ENCODE measurements at places on chromosomes 1 and 21.
A peak's percentile ranks its signal among the peaks of the same experiment; 100 is the strongest.

DNA sequence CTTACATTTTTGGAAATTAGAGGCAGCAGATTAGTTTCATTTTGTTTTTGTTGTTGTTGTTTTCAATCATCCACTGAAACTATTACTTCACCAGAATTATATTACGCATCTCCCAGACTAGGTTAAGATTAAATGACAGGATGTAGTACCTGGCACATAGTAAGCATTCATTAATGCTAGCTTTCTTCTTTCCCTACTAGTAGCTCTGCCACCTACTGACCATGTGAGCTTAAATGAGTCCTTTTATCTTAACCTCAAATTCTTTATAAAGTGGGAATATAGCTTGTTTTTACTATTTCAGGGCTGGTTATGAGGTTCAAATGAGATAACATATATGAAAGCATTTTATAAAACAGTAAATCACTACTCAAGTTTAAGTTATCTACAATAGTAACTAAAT lies 10.2 kb upstream of the ASPM start:
- DNase-seq, result no peak

DNA sequence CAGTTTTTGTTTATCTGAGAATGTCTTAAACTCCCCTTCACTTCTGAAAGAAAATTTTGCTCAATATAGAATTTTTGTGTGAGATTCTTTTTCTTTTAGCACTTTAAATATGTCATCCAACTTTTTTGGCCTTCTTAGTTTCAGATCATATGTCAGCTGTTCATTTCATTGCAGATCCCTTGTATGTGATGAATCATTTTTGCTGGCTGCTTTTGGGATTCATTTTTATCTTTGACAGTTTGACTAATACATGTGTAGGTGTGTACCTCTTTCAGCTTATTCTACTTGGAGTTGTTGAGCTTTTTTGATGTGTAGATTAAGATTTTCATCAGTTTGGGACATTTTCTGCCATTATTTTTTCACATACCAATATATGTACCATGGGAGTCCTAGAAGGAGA lies 156.8 kb downstream of the FASLG start:
- no peak for DNase-seq

GRCh38 chr1:93566227-93566626 lies 115.4 kb downstream of the BCAR3 start:
- DNase-seq, result no peak

DNA sequence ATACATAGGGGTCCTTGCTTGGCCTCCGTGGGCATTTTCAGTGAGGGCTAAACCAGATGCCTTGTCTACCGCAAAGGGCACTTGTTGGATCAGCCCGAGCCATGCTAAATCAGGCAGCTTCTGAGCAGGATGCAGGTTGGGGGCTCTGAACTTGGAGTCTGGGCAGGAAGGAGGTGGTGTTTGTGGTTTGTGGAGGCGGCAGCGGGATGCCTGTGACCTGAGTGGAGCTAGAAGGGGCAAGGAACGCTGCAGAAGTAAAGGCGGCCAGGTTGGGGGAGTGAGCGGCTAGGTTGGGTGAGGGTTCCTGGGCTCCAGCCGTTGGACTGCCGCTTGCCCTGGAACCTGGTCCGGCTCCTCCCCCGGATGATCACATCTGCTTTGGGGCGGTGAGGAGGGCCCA lies 183.9 kb downstream of the CAMTA1 start:
- DNase-seq, result peak; percentile 72

DNA sequence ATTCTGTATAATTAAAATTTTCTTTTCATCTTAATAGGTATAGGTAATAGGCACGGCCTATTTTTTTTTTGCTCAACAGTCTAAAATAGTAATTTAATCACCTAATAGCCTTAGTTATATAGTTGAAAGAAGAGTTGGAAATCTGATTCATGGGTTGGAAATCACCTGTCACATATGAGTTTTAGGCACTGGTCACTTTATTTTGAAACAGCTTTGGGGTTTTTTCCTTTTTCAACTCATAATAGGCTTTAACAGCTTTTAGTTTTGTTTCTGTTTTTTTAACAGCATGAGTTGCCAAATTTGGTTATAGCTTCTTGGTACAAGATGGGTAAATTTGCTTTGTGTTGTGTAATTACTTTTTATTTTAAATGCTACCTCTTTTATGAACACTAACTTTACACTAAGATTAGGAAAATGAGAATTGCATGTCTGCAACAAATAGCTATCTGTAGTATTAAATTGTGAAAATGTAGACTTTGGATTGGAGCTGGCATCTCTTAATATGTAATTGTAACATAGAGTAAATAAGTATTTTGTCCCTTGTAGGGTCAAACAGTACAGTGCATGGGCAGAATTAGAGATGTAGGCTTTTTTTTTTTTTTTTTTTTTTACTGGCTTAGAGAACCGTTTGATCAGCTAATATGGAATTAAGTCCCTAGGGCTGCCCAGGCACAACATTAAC lies 109.8 kb downstream of the OSBPL9 start:
- DNase-seq, result no peak

GRCh38 chr1:226781937-226782609 lies 43.0 kb upstream of the ITPKB start:
- peak; percentile 14 for DNase-seq

- no peak for DNase-seq
Observed at GRCh38 chr1:235766794-235767285, 99.9 kb downstream of the LYST start.

- DNase-seq, result no peak
Observed at GRCh38 chr21:25507522-25507921, 99.8 kb downstream of the MRPL39 start.

GRCh38 chr1:100476735-100477290 lies 61.1 kb upstream of the GPR88 start:
- no peak for DNase-seq

GRCh38 chr21:44356160-44356559 lies 2.7 kb downstream of the TRPM2 start:
- DNase-seq, result no peak

DNA sequence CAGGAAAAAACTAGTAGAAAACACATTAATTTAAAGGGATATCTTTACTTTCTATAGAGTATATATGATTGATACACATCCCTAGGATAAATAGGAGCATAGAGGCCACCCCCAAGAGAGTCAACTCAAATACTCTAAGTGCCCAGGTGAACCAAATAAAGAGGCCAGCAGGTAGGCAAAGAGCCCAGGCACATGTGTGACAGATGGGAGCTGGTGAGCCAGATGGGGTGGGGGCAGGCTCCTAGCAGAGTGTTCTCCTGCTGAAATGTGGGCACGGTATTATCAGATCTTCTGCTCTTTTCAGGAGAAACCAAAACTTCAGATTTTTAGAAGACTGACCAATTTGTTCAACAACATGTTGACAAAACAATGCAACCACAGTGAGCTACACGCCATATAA lies 333.4 kb upstream of the PKN2 start:
- no peak for DNase-seq

DNA sequence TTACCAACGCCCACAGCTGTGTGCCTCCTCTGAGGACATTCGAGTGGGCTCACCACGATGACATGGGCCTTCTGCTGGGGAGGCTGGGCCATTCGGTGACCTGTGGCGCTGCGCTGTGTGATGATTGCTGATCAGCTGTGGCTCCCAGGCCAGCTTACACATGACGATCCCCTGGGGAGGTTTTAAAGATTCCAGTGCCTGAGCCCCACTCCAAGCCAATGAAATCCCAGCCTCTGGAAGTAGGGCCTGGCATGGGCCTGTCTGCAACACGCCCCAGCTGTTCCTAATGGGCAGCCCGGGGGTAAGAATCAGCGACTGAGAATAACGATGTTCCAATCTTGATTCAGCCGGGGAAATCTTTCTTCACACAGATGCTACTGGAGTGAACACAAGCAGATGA lies 153.7 kb downstream of the KCNJ6 start:
- no peak for DNase-seq

GRCh38 chr1:111798580-111798979 lies 42.9 kb downstream of the DDX20 start:
- DNase-seq, result no peak

- no peak for DNase-seq
Observed at GRCh38 chr1:76727520-76727919, 139.8 kb upstream of the ST6GALNAC5 start.

GRCh38 chr1:109184687-109185086 lies 29.0 kb upstream of the SARS1 start:
- no peak for DNase-seq
